Endothelial cell (in vitro differentiated cells): ENCODE measurements at places on chromosomes 2 and 18.

DNA sequence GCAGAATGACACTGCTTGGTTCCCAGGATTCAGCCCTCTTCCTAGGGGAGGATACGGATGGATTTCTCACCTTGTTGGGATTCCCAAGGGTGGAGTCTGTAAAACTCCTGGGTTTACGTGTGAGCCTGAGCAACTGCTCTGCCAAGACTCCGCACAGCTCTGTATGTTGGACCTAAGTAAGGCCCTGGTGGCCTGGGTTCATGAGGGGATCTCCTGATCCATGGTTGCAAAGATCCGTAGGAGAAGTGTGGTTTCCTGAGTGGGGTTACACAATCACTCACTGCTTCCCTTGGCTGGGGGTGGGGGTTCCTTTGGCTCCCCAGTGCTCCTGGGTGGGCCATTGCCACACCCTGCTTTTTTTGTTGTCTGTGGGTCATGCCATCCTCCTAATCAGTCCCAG lies 37.7 kb downstream of the ANKRD12 start:
- H3K4me3 ChIP-seq = no peak overlapping the region
- no peak overlapping the region for H3K27ac ChIP-seq

DNA sequence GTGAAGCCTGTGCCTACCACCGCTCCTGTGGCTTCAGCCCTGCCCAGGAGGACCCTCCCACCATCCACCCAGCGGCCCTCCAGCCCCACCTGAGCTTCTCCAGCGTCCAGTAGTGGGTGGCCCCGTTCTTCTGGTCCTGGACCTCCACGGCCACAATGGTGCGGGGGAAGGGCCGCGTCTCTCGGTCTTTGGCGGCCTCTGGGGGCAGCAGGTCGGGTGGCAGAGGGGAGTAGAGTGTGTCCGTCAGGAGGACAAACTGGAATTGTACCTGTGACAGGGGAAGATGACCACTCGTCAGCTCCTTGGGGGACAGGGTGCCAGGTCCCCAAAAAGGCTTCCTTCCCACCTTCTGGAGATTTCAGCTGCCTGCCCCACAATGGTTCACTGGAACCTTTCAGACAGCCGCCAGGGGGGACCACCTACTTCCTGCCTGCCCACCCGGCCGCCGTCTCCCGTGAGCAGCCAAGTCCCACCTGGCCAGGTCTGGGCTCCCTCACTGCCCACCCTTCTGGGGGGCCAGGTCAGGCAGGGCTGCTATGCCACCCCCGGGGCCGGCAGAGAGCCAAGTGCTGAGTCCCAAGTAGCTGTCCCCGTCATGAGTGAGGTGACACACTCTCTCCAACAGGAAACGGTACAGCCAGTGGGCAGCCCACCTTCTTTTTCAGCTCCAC lies 59.3 kb downstream of the KIF1A start:
- no peak overlapping the region for H3K4me3 ChIP-seq
- no peak for DNase-seq
- H3K4me1 ChIP-seq = no peaks in the 10 kb centered on the region
- no peak overlapping the region for H3K27ac ChIP-seq
- peaks cover 10% of the 10 kb centered on the region for H3K36me3 ChIP-seq

GRCh38 chr2:212990697-212991096 lies 160.7 kb downstream of the IKZF2 start:
- H3K4me1 ChIP-seq = no peaks in the 10 kb centered on the region
- H3K27ac ChIP-seq = no peak overlapping the region
- DNase-seq = no peak
- no peaks in the 10 kb centered on the region for H3K36me3 ChIP-seq
- no peaks in the 10 kb centered on the region for H3K27me3 ChIP-seq
- no peak overlapping the region for H3K4me3 ChIP-seq

DNA sequence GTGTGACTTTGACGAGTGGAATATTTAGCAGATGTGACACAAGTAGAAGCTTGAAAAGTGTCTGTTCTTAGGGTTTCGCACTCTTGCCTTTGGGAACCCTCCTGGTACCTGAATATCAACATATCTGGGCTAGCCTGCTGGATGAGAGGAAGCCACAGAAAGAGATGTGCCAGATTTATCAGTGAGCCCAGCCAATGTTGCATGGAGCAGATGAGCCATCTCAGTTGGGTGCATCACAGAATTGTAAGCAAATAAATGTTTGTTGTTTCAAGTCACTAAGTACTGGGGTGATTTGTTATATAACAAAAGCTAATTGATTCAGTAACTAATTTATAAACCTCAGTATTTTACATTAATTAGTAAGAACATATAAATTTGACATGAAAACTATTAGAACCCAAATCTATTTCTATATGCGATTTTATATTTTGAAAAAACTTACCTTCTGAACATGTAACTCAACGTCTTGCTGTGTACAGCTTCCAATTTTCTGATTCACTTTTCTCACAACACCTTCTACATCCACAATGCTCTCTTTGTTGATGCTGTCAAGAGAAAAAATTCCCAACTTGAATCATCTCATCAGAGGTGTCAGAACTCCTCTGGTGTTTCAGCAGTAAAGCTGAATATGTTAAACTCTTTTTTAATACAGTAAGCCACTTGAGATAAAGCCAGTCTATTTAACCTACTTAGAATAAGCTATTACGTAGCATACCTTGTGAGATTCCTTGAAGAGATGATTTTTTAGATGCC lies 42.3 kb downstream of the DARS1 start:
- peak overlapping the region; percentile 44 for H3K4me3 ChIP-seq
- no peak overlapping the region for H3K27ac ChIP-seq
- peaks cover 8% of the 10 kb centered on the region for H3K4me1 ChIP-seq
- peaks cover 27% of the 10 kb centered on the region for H3K36me3 ChIP-seq
- H3K27me3 ChIP-seq = no peaks in the 10 kb centered on the region

GRCh38 chr18:22639026-22639463 lies 221.3 kb upstream of the CTAGE1 start:
- H3K36me3 ChIP-seq = no peaks in the 10 kb centered on the region
- DNase-seq = no peak
- H3K4me3 ChIP-seq = no peak overlapping the region
- H3K27ac ChIP-seq = no peak overlapping the region
- H3K27me3 ChIP-seq = no peaks in the 10 kb centered on the region

- H3K36me3 ChIP-seq = no peaks in the 10 kb centered on the region
- no peak overlapping the region for H3K27ac ChIP-seq
- H3K4me1 ChIP-seq = peaks cover 4% of the 10 kb centered on the region
- no peaks in the 10 kb centered on the region for H3K27me3 ChIP-seq
- H3K4me3 ChIP-seq = no peak overlapping the region
Observed at GRCh38 chr2:186098821-186099220, 360.2 kb downstream of the FSIP2 start.

- peaks cover 12% of the 10 kb centered on the region for H3K27me3 ChIP-seq
- DNase-seq = peak; percentile 44
- H3K36me3 ChIP-seq = no peaks in the 10 kb centered on the region
- no peak overlapping the region for H3K27ac ChIP-seq
Observed at GRCh38 chr2:27715318-27716210, 51.9 kb downstream of the SLC4A1AP start.

DNA sequence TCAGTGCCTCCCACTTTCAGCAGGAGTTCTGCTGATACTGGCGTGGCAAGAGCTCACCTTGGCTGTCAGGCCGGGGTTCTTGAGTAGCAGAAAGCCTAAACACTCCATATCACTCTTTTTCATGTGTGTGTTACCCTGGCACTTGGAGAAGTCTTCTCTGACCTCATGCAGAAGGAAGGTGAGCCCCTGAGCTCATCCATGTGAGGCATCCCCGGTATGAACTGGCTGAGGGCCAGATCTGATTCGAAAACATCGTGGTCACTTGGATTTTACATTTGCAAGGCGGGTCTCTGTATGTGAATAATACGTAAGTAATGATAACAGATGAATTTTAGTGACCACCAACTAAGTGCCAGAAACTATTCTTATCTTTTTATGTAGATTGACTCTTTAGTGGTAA lies 93.6 kb downstream of the RAPGEF4 start:
- peaks cover 4% of the 10 kb centered on the region for H3K27me3 ChIP-seq
- peaks cover 6% of the 10 kb centered on the region for H3K4me1 ChIP-seq
- no peak overlapping the region for H3K4me3 ChIP-seq
- DNase-seq = no peak
- peaks cover 4% of the 10 kb centered on the region for H3K36me3 ChIP-seq
- H3K27ac ChIP-seq = no peak overlapping the region

DNA sequence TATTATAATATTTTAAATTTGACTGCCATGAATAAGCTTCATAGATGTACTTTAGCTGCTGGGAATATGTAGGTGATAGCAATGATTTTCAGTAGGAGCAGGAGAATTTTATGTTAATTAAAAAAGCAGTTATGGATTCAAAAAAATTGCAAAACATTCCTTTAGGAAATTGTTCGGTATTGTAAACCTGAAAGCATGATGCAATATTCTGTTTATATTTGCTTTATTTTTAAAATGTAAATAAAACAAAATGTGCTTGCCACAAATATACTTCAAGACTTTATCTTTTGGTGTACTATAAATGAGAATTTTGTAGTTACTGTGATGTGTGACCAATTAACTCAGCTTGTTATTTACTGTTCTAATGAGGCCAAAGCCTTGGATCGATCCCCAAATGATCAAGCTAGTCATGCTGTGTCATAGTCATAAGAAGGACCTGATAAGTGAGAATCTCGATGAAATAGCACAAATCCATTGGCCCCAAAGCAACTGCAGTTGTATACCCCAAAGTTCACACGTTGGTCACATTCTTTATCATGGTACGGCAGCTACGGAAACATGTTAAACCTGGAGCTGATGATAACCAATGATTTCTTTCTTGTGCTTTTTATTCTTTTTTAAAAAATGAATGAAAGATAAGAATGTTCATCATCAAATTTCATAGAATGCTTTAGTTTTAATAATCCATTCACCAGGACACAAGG lies 23.6 kb upstream of the ATIC start:
- H3K36me3 ChIP-seq = no peaks in the 10 kb centered on the region
- DNase-seq = no peak
- no peaks in the 10 kb centered on the region for H3K4me1 ChIP-seq

DNA sequence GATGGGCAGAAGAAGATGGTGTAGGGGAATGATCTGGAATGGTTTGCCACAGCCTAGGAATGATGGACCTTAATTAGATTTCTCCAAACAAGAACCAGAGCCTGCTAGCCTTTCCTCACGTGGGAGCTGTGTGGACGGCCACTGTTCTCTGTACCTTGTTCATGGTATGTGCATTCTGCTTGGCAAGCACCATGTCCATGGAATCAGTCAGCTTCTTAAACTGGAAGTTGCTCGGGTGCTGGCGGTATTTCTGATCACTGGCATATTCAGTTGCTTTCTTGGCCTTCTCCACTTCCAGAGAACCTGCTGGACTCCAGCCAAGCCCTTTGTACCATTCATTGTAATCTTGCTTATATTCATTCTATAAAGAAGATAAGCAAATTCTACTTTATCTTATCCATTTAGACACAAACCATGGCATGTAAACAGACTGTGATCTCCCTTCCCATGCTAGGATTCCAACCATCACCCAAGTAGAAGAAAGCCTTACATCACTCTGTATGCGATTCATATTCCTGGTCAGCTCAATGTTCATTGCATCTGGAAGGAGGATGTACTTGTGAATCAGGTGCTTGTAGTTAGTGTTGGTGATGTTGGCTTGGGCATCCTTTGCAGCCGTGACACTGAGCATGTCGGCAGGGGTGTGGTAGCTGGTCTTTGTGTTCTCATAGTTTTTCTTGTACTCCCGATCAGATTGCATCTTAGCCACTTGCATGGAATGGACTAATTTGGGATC lies 78.4 kb downstream of the NEB start:
- H3K36me3 ChIP-seq = no peaks in the 10 kb centered on the region
- no peak overlapping the region for H3K4me3 ChIP-seq
- no peaks in the 10 kb centered on the region for H3K27me3 ChIP-seq
- H3K27ac ChIP-seq = no peak overlapping the region

DNA sequence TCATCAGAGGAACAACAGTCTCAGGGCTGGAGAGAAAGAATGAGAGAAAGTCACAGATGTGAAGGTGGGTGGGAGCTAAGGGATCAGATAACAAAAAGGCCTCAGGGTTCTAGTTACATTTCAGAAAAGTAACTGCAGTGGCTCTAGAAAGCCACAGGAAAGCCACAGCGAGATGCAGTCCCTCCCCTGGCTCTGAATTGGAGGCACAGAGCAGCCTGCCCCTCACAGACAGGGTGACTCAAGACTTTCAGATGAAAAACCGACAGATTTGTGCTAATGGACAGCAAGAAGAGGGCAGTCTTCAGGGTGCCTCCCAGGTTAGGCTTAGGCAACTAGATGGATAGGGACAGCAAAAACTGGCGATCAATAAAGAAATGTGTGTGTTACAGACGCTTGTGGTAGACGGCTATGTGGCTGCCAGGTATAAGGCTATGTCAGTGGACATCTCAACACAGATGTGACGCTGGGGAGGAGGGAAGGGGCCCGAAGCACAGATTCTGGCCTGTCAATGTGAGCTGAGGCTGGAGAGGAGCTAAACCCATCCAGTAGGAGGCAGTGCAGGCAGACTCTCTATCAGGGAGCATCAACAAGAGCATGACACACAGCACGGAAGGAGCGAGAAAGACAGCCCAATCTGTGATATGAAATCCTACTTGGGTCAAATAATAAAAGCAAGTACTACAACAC lies 26.2 kb downstream of the UNC50 start:
- H3K27me3 ChIP-seq = no peaks in the 10 kb centered on the region
- H3K36me3 ChIP-seq = no peaks in the 10 kb centered on the region

DNA sequence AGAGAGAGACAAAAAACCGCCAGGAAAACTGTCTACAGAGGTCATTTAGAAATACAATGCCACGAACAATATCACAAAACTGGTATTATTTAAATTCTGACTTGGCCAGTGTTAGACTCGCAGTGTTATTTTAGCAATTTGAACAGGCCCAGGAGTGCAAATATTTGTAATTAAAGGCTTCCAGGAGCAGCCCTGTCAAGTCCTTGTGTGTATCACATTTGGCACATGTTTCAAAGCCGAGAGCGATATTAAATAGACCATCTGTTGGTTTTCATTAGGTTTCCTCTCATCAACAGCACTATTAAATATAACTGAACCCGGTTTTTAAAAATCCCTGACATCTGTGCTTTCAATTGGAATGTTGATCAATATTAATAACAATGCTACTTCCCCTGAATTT lies 656.9 kb downstream of the TSN start:
- H3K27ac ChIP-seq = no peak overlapping the region
- no peaks in the 10 kb centered on the region for H3K4me1 ChIP-seq
- H3K4me3 ChIP-seq = no peak overlapping the region
- DNase-seq = no peak

GRCh38 chr2:74535440-74535965 lies 5.8 kb downstream of the HTRA2 start:
- H3K27me3 ChIP-seq = peaks cover 2% of the 10 kb centered on the region
- H3K27ac ChIP-seq = no peak overlapping the region
- no peak for DNase-seq
- H3K4me1 ChIP-seq = peaks cover 5% of the 10 kb centered on the region
- peaks cover 13% of the 10 kb centered on the region for H3K36me3 ChIP-seq
- no peak overlapping the region for H3K4me3 ChIP-seq

- peaks cover 6% of the 10 kb centered on the region for H3K36me3 ChIP-seq
- H3K27ac ChIP-seq = peak overlapping the region; percentile 94
- H3K27me3 ChIP-seq = peaks cover 9% of the 10 kb centered on the region
- no peak for DNase-seq
Observed at GRCh38 chr2:186590350-186590758, 498 bp downstream of the ITGAV start.

DNA sequence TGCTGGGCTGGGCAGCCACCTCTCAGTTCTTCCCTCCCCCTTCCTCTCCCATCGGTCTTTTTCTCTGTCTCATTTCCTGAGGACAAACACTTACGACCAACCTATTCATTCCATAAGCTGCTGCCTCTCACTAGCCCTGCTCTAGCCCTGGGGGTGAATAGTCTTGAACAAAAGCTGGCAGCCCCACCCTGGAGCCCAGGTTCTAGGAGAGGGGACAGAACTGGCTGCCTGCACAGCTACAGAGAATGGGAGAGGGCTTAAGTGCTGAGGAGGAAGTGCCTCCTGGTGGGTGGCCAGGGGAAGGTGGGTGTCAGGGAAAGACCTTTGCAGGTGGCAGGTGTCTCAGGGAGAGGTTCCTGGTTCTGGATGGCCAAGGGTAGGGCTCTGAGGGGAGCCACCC lies 22.8 kb downstream of the ANO7 start:
- no peak for DNase-seq
- H3K4me1 ChIP-seq = no peaks in the 10 kb centered on the region
- peaks cover 3% of the 10 kb centered on the region for H3K36me3 ChIP-seq
- peak overlapping the region; percentile 30 for H3K27ac ChIP-seq
- H3K4me3 ChIP-seq = no peak overlapping the region
